ENCODE measurements at places on chromosomes 5 and 9.

DNA sequence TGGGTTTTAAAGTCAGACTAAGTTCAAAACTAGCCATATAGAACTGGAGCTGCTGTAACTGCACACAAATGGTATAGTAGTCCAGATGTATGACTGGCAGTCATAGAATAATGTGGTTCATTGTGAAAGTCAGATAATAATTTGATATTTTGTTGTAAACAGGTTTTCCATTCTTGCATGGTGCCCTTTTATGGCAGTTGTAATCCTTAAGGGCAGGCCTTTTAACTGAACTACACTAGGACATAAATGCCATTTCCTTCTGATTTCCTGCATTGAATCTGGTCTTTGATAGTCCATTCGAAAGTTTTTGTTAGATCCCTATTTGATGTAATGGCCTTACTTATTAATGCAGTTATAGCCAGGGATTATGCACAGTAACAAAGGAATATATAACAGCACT lies 632.6 kb downstream of the PDE4D start:
- no peak for DNase-seq

- no peak for DNase-seq
Measured at GRCh38 chr5:170313344-170313743, 15.8 kb upstream of the LCP2 start.

GRCh38 chr5:34570721-34571676 lies 85.1 kb upstream of the RAI14 start:
- DNase-seq, result no peak

- DNase-seq, result no peak
Measured at GRCh38 chr5:34774139-34774538, 64.8 kb upstream of the TTC23L start.

DNA sequence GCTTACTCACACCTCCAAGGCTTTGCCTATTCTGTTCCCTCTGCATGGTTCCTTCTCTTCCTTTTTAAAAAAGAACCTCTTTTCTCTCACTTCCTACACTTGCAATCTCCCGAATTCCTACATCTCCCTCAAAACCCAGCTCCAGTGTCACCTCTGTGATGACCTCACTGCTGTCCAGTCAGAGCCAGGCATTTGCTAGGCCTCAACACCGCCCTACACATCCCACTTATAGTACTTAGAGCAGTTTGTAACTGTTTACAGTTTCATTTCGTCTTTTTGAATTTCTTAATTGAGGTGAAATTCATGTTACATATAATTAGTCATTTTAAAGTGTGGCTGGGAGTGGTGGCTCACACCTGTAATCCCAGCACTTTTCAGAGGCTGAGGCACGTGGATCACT lies 30.8 kb downstream of the CD14 start:
- DNase-seq, result no peak

DNA sequence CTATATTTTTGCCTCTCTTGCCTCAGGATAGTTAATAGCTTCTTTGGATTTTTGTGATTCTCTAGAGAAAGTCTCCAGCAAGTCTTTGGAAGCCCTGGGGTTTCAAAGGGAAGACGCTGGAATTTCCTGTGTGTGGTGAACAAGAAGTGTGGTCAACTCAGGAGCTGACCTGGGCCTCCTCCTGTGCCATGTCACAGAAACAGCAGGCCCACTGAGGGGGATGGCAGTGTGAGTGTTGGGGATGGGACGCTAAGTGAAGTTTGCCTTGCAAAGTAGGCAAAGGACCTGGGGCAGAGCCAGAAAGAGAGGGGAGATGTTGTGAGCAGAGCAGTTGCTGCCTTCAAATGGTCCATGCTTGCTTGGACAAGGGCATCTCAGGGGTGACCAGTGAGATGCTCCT lies 226.3 kb downstream of the DMRT2 start:
- DNase-seq, result no peak

- no peak for DNase-seq
Measured at GRCh38 chr5:158816011-158816696, 283.6 kb downstream of the EBF1 start.

- DNase-seq, result no peak
Measured at GRCh38 chr5:84578226-84578625, 193.5 kb upstream of the EDIL3 start.

DNA sequence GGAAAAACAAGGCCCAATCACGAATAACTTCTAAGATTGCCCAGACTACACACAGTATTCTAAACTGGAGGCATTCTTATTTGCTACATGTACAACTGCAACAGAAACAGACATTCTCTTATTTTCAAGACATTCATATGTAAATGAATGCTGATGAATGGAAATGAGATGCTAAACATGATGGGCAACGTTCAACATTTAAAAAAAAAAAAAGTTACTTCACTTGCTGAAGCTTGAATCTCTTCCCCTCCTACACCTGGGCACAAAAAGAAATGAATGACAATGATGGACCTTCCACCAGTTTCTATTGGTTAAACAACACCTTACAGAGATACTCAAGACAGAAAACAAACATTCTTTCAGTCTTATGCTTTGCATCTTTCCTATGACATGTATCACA lies 160.5 kb downstream of the BNC2 start:
- no peak for DNase-seq

- no peak for DNase-seq
Measured at GRCh38 chr5:143062379-143062778, 292.2 kb downstream of the ARHGAP26 start.

- no peak for DNase-seq
Measured at GRCh38 chr5:175894271-175894670, 22.9 kb downstream of the CPLX2 start.

DNA sequence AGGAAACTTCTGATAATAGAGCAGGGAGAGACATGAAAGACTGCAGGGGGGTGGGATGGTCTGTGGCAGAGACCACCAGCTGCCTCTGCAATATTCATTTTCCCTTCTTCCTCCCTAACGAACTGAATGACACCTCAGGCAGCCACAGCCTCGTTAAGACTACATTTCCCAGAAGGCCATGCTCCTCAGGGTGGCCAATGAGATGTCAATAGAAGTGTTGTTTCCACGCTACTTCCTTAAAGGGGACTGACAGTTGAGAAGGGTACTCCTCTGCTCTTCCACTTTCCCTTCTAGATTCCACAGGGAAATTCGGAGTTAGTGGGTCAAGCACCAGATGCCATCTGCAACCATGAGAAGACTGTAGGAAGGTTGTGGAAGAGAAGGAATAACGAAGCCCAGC lies 52.0 kb upstream of the DAPK1 start:
- DNase-seq, result no peak

- no peak for DNase-seq
Measured at GRCh38 chr9:135555203-135555602, 6.4 kb upstream of the PAEP start.

- no peak for DNase-seq
Measured at GRCh38 chr9:131876486-131876885, 136.6 kb upstream of the RAPGEF1 start.

GRCh38 chr5:125198270-125198974 lies 452.0 kb upstream of the ZNF608 start:
- no peak for DNase-seq

DNA sequence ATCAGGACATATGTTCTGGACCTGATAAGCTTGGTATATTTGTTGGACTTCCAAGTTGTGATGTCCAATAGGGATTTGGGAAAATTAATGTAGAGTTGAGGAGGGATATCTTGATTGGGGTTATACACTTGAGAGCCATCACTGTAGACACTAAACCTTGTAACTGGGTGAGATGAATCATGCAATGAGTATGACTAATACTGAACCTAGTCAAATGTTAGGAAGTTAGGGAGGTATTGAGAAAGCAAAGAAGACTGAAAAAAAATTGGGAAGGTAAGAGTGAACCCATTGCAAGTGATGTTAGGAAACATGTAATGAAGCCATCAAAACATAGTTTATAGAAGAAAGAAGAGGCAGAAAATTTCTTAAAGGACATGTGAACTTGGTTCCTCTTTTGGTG lies 668.4 kb upstream of the CDH9 start:
- no peak for DNase-seq

GRCh38 chr9:89274838-89275237 lies 36.2 kb upstream of the CKS2 start:
- DNase-seq, result no peak

- no peak for DNase-seq
Measured at GRCh38 chr5:37975531-37975930, 135.7 kb upstream of the GDNF start.

DNA sequence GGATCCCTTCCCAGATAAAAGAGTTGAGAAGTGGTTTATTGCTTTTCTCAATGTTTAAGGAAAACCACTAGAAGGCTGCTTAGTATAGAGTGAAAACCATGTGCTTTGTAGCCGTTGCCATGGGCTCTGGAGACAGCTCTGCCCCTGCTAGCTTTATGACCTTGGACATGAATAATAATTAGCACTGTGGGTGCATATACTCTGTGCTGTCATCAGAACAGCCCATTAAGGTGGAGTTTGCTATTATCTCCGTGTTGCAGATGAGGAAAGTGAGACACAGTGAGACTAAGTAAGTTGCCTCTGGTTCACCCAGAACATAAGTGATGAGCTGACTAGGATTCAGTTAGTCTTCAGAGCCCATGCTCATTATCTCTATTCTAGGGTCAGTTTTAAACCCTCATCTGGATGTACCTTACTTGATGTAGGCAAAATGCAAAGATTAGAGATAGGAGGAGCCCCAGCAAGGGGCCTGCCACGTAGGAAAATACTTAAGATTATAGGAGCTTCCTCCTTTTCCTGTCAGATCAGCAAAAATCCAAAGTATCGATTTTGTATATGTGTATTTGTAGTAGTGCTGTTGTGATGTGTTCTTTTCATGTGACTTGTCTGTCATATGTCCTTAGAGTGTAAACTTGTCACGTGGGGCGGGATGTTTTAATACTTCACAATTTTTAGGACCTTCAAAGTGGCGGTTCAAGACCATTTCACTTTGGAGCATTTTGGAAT lies 102.5 kb downstream of the TLE4 start:
- DNase-seq, result no peak

- no peak for DNase-seq
Measured at GRCh38 chr5:67378256-67378655, 181.7 kb upstream of the CD180 start.

DNA sequence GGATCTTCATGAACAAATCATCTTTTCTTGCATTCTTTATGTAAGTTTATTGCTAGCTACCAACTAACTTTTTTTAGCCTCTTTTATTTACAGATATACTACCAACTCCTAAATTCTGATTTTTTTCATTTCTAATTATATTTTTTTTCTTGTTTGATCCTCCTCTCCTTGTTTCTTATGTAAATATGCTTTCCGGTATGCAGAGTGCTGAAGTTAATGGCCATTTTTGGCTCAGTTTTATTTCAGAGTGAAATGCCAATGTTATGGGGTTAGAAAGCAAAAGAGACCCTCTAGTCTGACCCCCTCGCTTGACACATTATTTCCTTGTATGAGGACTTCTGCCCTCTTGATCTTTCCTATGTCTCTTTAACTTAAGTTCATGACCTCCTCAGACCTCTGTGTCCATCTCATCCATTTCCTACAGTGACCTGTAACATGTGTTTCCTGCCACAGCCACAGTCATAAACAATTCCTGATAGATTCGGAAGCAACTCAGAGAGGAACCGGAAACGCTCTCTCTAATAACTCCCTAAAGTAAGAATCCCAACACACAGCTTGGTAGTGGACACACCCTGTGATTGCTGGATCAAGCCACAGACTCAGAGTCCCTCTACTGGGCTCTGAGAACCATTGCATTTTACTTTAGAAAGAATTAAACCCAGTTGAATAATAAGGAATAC lies 42.9 kb upstream of the AFAP1L1 start:
- no peak for DNase-seq

- DNase-seq, result no peak
Measured at GRCh38 chr5:1858436-1858835, 24.3 kb downstream of the IRX4 start.

GRCh38 chr5:126044111-126044668 lies 379.0 kb upstream of the GRAMD2B start:
- DNase-seq, result no peak

GRCh38 chr5:38291355-38291754 lies 33.0 kb downstream of the EGFLAM start:
- no peak for DNase-seq

DNA sequence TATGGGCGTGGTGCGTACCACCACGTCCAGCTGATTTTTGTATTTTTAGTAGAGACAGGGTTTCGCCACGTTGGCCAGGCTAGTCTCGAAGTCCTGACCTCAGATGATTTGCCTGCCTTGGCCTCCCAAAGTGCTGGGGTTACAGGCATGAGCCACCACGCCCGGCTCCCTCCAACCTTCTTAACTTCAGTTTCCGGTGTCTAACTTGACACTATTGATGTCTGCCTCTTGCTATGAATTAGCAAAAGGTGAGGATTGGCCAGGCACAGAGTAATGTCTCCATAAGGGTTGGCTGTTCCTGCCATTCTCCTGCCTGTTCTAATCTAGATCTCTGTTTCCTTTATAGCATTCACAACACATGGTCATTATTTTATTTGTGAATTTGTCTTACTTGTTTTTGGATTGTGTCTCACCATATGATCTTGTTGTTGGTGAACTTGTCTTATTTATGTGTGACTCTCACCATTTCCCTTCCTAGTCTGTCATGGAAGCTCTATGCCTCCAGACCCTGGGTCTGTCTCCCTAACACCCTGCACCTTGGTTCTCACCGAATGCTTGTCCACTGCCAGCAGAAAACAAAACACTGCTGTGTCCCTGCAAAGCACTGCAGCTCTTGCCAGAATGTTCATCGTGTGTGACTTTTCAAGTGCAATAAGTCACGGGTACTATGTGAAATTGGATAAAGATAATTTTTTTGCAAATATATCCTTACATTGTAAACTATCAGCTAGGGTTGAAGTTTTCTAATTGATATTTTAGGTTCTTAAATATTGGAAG lies 26.0 kb downstream of the BASP1 start:
- DNase-seq, result no peak

GRCh38 chr5:80031109-80031508 lies 4.0 kb upstream of the THBS4 start:
- no peak for DNase-seq

- peak; percentile 33 for DNase-seq
Measured at GRCh38 chr5:1380011-1380817, 35.3 kb upstream of the CLPTM1L start.

DNA sequence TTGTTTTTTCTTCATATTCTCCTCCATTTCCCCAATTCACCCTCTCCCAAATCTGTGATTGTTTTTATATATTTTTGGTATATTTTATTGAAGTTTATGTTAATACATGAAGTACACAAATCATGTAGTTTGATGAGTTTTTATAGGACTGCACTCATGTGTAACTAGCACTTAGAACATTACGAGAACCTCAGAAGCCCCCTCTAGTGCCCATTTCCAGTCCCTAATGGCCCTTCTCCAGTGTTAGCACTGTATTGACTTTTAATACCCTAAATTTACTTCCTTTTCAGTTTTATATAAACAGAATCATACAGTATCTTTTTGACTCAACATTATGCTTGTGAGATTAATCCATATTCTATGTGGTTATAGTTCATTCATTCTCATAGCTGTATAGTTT lies 18.5 kb upstream of the FKTN start:
- DNase-seq, result no peak

GRCh38 chr5:16492398-16493140 lies 27.0 kb upstream of the ZNF622 start:
- DNase-seq, result no peak

DNA sequence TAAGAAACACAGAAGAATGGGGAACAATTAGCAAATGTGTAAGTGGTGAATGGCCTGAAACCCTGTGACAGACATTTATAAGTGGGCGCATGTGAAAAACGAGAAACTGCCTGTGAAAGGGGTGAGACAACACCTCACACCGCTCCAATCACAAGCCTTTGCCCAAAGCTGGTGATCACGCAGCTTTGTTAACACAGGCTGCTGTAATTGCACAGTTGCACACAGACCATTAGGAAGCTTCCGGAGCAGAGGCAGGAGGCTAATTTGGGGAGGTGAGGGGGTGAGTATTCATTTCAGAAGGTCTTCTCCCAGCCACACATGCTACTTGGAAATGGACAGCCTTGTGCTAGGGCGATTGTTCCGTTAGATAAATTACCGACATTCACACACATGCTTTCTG lies 294.0 kb downstream of the MED10 start:
- DNase-seq, result no peak
